ENCODE measurements at places on chromosomes 1 and 21.

DNA sequence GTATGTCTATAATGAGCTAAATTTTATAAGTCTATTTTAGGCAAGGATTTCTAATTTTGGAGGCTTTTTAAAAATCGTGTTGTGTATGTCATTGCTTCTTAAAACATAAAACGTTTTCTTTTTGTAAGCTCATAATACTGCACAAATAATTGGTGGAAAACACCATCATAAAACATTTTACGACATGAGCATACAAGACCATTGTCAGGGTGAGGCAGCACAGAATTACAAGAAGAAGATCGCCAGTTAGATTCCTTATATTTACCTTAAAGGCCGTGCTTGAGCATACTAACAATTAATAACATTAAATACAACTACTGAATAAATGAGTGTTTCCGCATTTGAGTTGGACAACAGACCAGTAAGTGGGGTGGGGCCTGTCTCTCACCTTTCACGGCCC is 19.1 kb upstream of the LMX1A start:
- no peak for DNase-seq

GRCh38 chr1:196148367-196148970 is 459.8 kb downstream of the KCNT2 start:
- peak; percentile 22 for DNase-seq

DNA sequence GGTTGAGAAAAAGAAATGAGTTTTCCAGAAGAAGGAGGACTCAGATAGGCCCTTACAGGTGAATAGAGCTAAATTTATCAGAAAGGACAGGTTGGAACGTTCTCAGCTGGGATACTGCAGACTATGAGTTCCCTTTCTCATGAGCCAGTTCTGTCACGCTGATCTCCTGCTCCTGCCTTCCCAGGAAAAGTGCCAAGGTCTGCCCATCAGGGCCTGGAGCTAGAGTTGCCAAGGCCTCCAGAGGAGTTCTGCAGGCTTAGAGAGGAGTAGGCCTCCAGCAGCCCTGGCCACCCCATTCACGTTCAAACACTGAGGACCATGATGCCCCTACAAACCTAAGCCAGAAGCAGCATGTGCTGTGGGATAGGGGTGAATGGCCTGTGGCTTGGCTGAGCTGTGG is 126.8 kb upstream of the TNR start:
- DNase-seq = no peak

GRCh38 chr1:117610036-117610435 is 4.2 kb downstream of the TENT5C start:
- no peak for DNase-seq

- no peak for DNase-seq
Observed at GRCh38 chr1:201172326-201172725, 18.1 kb upstream of the TMEM9 start.

GRCh38 chr1:93701629-93702028 is 20.0 kb upstream of the BCAR3 start:
- no peak for DNase-seq

DNA sequence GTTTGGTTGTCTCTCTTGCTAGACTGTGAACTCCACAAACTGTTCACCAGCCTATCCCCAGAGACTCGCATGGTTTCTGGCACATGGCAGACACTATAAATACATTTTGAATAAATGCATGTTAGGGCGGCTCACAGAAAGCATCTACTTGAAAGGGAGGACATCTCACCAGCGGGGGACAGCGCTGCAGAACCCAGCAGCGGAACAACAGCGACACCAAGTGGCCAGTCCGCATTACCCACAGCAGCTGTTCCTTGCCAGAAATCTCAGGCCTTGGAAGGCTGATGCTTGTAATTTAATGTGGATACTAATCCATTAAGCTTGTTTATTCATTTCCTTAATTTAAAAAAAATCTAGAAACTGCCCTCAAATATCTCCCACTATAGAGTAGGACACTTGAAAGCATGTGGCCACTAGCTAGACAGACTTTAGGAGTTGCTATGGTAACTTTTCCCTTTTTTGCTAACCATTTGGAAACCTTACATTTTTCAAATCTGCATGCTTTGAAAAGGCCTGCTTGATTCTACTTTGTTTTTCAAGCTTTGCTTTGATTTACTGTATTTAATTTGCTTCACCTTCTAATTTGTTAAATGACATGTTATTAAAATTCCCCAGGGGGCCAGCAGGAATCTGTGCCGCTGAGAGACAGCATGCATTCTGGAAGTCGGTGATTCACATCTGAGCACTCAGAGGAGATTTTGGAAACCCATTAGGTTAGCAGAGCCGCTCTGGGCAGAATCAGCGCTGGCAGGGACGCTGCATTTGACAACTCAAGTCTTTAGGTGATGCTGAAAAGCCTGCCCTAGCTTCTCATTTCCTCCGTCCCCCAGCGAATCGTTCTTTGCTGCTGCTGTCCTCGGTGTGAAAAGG is 63.5 kb upstream of the SSX2IP start:
- DNase-seq = peak; percentile 84

- peak; percentile 88 for DNase-seq
Observed at GRCh38 chr1:99969729-99970621, at the start of gene SLC35A3. SLC35A3 (plus strand) TSS chr1:99969996; CDS start chr1:99993555, 23,559 bp downstream.
